Osteocyte (in vitro differentiated cells): ENCODE measurements at places on chromosomes 13 and 19. TPM values are rescaled to one million over a fixed set of nuclear protein-coding genes. Genes with fewer than 3 reads are reported as not detected.

DNA sequence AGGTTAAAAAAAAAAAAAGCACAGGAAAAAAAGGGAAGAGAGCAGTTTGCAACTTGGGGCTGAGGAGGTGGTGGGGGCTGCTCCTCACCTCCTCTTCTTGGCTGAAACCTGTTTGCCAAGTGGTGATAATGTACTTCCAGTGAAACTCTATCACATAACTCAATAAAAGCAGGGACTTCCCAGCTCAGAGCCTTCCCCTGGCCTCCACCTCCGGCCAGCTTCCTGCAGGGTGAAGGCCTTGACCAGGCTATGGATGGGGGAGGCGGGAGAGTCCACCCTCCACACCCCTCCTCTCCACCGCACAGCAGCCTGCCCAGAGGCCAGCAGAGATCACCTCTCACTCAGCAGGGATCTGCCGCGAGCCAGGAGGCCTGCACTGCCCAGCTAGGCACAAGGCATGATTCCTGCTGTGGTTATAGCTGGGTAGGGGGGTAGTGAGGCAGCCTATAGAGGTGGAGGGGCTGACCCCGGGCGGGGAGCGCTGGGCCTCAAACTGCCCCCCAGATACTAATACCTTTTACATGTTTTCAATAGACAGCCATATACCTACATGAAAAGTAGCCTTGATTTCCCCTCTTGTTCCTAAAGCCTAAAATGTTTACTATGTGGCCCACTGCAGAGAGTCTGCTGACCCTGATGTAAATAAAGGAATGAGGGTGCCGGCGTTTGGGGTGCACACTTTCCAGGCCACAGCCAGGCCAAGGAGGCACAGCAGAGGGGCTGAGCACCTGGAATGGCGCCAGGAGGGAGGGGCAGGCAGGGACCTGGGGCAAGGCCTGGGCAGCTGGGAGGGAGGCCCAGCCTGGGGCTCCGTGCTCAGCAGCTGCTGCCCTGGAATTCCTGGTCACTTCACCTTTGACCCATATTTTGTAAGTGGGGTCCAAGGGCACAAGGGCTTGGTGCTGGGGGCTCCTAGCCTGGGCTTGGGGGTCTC, 10.3 kb downstream of the ZNF787 start:
- no peak for DNase-seq

GRCh38 chr13:63948045-63948444, 2532.4 kb upstream of the PCDH20 start:
- DNase-seq: no peak

DNA sequence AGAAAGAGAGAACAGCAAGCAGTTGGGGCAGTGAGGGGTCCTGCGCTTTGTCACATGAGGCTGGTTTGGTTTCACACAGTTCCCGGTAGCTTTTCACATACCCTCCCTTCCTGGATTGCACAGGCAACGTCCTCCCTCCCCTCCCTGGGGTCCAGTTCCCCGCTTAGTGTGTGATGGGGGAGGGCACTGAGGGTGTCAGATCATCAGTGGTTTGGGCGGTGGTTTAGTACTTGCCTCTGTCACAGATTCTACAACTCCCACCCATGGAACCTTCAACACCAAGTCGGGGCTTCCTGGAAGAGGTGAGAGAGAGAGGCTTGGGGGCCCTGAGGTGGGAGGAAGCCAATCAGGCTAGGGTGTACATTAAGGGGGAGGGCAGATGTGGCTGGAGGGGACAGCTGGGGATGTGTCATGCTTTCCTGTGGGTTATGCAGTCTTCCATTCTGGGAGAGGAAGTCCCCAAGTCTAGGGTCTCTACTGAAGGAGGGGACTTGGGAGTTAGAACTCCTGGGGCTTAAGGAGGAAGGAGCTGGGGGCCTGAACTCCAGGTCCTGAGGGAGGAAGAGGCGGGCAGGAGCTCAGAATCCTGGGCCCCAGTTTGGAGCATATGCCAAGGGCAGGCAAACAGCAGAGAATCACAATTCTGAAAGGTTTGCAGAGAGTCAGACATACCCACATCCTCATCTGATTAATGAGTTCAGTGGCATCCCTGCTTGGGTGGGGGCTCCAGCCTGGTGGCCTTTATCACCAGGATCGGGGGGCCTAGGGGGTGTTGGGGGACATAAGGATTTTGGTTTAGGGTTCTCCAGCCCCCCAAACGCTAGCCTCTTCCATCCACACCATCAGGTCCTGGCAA, at the start of gene NKG7:
NKG7 (minus strand) TSS at position 6 of the 856 bp plus-strand sequence. CDS start 119 bp downstream, outside the sequence.
- DNase-seq: no peak

GRCh38 chr13:30110301-30111070, 196.9 kb downstream of the KATNAL1 start:
- DNase-seq: no peak

DNA sequence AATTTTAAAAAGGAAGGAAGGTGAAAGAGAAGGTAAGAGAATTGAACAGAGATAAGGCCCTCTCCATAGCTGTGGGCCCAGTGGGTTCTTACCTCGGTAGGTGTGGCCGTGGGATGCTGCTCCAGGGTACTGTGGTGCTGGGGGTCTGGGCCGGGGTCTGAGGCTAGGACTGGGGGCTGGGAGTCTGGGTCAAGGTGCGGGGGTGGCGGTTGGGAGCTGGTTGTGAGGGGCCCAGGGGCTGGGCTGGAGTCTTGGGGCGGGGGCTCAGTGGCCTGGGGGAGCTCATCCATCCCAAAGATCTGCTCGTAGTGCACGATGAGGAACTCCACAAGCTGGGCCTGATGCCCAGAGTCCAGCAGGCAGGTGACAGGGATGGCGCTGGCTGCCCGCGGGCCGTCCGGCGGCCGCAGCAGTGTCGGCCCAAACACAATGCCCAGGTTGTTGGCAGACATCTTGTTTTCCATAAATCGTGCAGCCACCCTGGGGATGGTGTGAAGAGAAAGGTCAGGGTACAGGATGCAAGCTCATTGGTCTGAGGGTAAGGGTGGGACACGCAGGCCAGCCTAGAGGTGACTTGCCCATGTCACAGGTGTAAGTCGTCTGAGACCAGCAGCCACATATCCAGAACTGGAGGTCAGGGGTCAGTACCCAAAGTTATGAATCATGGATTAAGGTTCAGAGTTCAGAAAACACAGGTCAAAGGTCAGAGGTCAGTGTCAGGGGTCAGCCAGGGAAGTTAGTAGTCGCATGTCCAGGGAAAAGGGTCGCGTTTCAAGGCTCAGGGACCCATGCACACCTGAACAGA, 5.9 kb upstream of the LPAR2 start:
- no peak for DNase-seq

The PCDH20 gene
- total RNA-seq: 0.47 and 0.70 TPM in 2 replicates

The IGFL3 gene
- total RNA-seq: not detected in 2 replicates

The KCNRG gene
- total RNA-seq: 0.21 and 0.89 TPM in 2 replicates
